ENCODE measurements at places on chromosomes 3 and 15. TPM values are rescaled to one million over a fixed set of nuclear protein-coding genes. Genes with fewer than 3 reads are reported as not detected.

DNA sequence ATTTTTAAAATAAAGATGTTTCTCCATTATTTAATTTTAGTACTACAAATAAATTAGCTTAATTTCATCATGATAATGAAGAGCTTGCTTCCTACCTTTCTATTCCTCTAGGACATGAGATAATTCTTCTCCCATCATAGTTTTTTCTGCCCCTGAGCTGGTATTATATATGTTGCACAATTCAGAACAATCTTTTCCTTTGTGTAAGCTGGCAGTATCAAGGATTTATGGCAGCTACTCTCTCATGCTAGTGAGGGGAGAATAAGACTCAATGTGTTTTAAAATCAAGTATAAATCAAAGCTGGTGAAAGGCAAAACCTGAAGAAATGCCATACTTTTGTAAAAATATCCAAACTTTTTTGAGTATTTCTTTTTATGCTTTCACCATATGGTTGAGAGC, 1405.3 kb downstream of the SI start:
- no peak for DNase-seq

- no peak for DNase-seq
Measured at GRCh38 chr15:59838900-59839299, 149.8 kb upstream of the BNIP2 start.

DNA sequence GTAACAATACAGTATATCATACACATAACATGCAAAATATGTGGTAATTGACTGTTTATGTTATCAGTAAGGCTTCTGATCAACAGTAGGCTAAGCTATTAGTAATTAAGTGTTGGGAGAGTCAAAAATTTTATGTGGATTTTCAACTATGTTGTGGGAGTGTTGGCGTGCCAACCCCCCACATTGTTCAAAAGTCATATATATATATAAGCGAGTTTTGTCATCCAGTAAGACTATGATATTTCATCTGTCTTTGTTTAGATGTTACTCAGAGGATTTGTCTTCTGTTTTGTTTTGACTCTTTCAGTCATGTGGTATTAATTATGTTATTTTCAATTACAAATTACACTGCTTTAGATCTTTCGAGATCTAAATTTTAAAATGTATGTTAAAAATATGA, 51.0 kb upstream of the RAP2B start:
- DNase-seq: no peak

DNA sequence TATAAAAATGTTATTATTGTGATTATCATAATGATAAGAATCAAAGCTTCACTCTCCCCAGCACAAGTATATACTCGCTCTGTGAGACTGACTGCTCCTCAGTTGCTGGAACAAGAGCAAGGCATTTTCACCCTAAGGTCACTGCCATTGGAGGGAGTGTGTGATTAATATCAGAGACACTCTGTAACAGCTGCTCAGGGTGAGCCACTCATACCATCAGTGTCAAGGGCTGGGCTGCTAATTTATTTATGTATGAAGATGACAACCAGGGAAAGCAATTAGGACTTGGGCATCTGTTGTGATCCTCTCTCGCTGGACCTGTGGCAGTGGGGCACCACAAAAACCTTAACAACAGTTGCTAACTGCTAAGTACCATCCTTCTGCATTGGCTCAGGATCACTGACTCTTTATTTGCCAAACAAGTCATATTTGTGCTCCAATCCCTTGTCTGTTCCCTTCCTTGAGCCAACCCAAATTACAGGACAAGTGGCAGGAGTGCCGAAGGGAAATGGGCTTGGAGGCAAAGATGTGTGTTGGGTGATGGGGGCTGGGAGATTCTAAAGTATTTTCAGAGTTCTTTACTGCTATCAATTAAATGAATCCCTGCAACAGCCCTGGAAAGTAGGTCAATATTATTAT, 297.5 kb upstream of the STT3B start:
- peak; percentile 76 for DNase-seq

DNA sequence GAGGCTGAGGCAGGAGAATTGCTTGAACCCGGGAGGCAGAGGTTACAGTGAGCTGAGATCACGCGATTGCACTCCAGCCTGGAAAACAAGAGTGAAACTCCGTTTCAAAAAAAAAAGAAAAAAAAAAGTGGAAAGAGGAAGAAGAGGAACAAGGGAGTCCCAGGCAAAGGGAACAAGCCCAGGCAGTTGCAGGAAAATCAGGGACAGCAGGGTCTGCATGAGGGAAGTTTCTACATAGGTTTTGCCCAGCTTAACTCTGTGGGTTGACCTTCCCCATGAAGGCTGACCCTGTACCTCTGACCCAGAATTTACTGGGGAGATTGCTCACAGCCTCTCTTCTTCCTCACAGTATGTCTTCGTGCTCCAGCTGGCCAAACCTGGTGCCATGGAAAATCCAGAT, 12.3 kb downstream of the RBP1 start:
- no peak for DNase-seq

DNA sequence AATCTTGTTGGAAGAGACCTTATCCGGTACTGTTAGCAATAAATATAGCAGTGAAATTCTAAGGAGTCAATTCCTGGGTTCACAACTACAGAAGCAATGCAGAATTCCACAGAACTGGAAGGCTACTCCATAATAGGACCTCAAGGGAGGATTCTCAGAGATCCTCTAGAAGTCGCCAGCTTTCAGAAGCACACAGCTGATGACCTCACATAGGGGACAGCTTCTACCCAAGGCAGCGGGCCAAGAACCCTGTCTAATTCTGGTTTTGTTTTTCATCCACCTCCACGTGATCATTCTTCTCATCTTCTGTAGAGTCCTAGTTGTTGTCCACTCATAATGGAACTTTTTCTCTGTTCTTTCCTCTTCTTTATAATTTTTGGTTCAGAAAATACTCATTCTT, 99.4 kb downstream of the ERC2 start:
- no peak for DNase-seq

- no peak for DNase-seq
Measured at GRCh38 chr3:126127452-126127851, 43.5 kb upstream of the SLC41A3 start.

COL8A1 gene
- total RNA-seq: 720 TPM

RLBP1 gene
- under 0.01 TPM for total RNA-seq

OXSR1 gene
- 50.3 TPM for total RNA-seq

INKA1 gene
- total RNA-seq: 6.5 TPM
